Activated T-cell treated with anti-CD3 and anti-CD28 coated beads, Interleukin-2, amount 50 U/mL, for 48 hours (primary cell): ENCODE measurements at places on chromosomes 7 and 10.

DNA sequence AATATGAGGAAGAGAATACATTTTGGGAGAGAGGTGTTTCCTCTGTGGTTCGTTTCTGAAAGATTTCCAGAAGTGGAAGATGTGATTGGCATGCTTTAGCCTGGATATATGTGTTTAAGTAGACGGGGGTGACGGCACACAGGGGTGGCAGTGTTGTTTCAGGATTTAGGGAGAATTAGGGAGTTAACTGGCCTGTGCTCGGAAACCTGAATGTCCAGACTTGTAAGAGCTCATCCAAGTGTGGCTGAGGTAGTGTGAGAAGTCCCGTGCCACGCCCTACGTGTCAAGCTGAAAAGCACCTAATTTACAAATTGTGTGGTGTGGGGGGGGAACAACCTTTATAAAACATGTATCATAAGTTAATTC, 1.1 kb downstream of the RALA start:
- no peak for DNase-seq

- DNase-seq, result no peak
Measured at GRCh38 chr7:156842740-156843140, 50.2 kb downstream of the LMBR1 start.

DNA sequence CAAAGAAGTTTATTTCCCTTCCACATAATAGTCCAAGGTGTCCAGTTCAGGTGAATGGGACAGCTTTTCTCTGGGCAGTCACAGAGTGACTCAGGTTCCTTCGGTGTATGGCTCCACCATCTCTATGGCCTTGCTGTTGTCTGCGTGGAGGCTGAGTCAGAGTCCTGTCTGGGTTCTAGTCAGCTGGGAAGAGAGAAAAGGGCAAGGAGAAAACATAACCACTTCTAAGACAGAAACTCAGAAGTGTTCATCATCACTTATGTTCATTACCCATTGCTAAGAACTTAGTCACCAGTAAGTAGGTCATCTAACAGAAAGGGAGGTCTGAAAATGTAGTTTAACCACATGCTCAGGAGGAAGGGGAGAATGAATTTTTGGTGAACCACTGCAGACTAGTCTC, 32.4 kb upstream of the CCDC7 start:
- DNase-seq, result peak; percentile 71

- no peak for DNase-seq
Measured at GRCh38 chr10:13056456-13057077, 43.4 kb upstream of the OPTN start.

GRCh38 chr10:119120413-119120867, 16.5 kb downstream of the DENND10 start:
- no peak for DNase-seq

DNA sequence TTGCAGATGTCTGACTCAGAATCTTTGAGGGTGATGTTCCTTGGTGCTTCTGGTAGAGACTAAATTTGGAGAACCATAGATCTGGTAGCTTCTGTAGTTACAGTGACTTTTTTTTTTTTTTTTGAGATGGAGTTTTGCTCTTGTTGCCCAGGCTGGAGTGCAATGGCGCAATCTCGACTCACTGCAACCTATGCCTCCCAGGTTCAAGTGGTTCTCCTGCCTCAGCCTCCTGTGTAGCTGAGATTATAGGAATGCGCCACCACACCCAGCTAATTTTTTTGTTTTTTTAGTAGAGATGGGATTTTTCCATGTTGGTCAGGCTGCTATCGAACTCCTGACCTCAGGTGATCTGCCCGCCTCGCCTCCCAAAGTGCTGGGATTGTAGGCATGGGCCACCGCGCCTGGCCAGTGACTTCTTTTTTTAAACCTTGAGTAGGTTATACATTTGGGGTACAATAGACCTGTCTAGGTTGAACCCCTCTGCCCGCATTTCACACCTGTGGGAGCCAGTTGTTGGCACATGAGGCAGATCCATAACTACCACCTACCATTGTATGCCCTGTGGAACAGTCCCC, 47.0 kb downstream of the SUFU start:
- DNase-seq, result no peak

DNA sequence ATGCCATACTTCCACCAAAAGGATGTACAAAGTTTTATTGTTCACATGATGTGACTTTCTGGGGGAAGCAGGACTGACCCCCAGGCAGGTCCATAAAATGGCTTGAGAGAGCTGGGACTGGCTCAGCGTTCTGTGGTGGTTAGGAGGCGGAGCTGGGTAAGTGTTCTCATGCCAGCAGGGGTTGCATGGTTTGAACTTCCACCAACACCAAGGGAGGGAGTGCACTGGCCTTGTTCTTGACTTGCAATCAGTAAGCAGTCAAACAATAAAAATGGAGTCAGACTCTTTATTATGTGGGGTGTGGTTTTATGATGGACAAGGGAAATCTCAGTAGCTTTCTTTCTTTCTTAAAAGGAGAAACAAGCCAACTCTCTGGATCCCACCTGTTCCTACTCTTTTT, 95.4 kb upstream of the PRR15 start:
- DNase-seq, result no peak

GRCh38 chr7:116524609-116525297, at the start of gene CAV1:
TSS of gene CAV1 (plus strand) at chr7:116525036. CDS start at chr7:116525063, 27 bp downstream.
- peak; percentile 39 for DNase-seq

DNA sequence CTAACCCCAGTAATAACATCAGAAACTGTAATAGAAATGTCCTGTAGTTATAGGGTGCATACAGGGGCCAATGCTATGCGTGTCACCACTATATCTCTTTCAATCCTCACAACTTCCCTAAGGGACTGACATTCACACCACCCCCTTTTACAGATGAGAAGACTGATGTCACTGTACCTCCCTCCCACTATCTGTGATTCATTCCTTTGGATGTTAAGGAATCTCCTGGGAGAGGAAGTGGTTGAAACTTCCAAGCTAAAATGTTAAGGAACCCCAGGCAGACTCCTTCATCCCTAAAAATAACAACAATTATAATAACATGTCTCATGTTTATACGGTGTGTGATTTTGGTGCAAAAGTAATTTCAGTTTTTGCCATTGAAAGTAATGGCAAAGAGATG, 5.4 kb downstream of the COL13A1 start:
- DNase-seq, result no peak

DNA sequence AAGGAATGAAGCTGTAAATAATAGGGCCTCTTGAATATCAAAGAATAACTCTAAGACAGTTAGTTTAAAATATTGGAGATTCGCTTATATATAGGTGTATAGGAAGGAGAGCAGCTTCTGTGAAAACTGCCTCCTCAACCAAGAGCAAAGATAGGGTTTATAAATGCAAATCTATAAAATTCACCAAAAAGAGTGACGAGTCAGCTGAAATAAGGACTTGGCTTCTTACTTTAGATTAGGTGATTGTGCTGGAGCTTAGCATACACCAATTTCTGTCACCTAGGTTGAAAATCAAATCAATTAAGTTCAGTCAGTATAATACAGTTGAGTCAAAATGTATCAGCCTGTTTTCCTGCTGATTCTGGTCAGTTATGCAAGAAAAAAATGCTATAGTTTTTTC, 113.8 kb upstream of the SGCE start:
- no peak for DNase-seq

GRCh38 chr7:150415161-150416153, 35.0 kb upstream of the GIMAP8 start:
- DNase-seq, result no peak

- no peak for DNase-seq
Measured at GRCh38 chr7:37433166-37433565, 15.5 kb downstream of the ELMO1 start.

DNA sequence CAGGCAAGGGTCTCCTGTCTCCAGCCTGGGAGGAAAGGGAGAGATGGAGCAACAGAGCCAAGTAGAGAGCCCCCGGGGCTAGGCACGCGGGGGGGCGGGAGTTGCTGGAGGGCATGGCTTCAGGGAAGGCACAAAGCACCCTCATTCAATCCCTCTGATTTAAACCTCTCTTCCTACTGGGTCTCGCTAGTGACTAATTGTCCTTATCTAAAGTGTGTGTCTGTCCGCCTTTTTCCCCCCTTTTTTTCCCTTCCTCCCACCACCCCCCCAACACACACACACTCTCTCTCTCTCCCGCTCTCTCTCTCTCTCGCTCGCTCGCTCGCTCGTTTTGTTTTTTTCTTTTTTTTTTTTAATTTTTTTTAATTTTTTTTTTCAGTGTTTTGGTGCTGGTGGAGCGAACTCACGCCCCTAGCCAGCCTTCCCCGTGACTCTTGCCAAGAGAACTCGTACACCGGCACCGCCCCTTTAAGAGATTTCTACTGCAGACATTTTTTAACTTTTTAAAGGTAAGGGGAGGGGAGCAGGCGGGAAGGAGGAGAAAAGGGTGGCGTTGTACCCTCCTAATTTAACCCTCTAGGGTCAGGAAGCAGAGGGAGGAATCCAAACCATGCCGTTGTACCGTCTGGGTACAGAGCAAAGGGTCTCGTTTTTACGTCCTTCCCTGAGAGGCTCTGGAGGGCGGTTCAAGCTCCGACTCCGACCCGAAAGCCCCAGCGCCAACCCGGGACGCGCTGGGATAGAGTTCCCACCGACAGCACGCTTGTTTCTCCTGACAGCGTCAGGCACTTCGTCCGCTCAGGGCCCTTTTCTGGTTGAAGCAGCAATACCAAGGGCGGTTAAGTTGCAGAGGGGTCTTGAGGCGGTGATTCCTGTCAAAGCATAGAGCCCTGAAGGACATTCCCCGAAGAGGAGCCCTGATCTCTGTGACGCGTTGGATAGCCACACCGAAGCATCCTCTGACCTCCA, at the start of gene HPSE2:
HPSE2 (minus strand) TSS at position 195 of the 969 bp plus-strand sequence.
- DNase-seq, result peak; percentile 16

DNA sequence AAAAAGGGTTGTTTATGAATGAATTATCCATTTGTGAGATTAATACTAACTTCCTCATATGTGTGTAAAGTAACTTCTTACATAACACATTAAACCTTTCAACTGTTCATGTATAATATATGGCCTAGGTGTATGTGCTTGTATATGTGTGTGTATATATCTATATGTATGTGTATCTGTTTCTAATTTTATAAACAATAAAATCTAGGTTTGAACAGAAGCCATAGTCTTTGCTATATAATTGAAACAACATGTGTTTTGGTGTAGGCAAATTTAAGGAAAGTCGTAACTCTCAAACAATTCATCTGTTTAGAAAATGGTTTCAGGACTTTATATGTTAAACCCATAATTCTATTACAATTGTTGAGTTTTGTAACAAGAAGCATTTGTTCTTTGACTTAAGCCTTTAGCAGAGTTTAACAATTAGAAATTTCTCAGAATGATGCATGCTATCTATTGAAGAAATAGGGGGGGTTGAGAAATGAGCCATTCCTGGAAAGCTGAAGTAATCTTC, 103.3 kb downstream of the BBS9 start:
- no peak for DNase-seq

DNA sequence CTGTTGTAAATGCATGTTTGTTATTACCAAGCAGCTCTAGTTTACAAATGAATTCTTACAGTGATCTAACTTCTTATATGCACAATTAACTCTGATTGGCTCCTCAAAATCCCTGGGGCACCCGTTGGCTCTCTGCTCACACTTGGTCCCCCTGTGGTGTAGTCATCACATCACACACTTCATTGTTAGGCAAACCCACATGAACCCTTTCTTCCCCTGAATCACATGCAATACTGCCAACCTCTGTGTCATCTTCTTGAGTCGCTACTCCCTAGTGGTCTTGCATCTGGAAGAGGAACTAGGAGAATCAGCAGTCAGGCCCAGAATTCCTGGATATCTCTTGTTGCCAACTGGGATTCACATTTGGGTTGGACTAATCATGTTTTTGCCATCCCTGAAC, 73.1 kb downstream of the CD36 start:
- no peak for DNase-seq

DNA sequence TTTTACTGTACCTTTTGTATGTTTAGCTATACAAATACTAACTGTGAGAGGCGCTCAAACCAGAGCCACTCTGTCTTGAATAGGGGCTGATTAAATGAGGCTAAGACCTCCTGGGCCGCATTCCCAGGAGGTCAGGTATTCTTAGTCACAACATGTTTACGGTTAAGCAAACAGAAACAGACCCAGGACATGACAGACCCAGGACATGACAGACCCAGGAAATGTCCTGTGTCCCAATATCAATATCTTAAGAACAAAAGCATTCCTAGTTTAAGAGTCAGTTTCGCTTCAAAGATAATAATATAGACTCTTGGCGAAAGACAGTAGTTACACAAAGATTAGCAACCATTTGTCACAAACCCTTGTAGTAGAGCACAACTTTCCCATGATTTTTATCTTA, 304.5 kb downstream of the CCSER2 start:
- DNase-seq, result no peak

GRCh38 chr10:124060148-124060720, 33.2 kb downstream of the CHST15 start:
- no peak for DNase-seq

GRCh38 chr10:97861097-97861750, 11.6 kb downstream of the GOLGA7B start:
- DNase-seq, result no peak

DNA sequence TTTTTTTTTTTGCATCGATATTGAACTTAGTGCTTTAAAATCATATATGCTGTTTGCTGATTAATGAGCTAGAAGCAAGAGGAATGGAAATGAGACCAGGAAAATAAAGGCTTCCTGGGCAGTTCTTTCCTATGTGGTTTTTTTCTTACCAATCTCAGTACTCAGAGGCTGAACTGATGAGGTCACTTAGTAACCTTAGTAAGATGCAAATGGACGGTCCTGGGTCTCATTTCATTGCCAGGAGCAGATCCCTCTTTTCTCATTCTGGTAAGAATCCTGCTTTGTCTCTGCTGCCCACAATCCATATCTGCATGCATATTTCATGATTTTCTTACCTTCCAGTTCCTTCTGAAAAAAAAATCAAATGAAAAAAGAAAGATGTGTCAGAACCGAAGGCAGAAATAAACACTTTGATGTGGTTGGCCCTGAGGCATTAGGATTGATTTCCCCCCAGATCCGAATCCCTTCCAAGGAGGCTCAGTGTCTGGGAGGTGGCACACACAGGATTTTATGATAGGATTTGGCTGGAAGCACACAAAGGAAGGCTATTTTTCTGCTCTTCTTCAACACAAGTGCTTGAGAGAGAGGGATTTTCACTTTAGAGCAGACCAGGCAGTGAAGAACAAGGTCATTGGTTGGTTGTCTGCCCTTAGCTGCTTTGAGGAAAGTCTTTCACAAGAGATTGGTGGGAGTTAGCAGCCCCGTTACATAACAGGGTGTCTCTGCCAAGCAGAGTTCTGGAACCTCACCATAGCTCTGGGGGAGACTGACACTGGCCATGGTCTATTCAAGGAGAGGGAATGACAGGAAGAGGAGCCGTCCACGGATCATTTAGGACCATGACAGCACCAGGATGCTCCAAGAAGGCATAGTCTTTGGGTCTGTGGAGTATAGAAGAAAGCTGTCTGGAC, 150.0 kb downstream of the CAMK1D start:
- DNase-seq, result no peak
